ENCODE measurements at places on chromosomes 7 and 10. TPM values are rescaled to one million over a fixed set of nuclear protein-coding genes. Genes with fewer than 3 reads are reported as not detected.

The AZGP1 gene
- 182 TPM for total RNA-seq

GRCh38 chr7:96173781-96174180 lies 148.1 kb downstream of the SLC25A13 start:
- DNase-seq, result no peak
- H3K4me1 ChIP-seq, result peaks cover 6% of the 10 kb centered on the region
- H3K27me3 ChIP-seq, result no peaks in the 10 kb centered on the region
- no peak overlapping the region for H3K4me3 ChIP-seq

DNA sequence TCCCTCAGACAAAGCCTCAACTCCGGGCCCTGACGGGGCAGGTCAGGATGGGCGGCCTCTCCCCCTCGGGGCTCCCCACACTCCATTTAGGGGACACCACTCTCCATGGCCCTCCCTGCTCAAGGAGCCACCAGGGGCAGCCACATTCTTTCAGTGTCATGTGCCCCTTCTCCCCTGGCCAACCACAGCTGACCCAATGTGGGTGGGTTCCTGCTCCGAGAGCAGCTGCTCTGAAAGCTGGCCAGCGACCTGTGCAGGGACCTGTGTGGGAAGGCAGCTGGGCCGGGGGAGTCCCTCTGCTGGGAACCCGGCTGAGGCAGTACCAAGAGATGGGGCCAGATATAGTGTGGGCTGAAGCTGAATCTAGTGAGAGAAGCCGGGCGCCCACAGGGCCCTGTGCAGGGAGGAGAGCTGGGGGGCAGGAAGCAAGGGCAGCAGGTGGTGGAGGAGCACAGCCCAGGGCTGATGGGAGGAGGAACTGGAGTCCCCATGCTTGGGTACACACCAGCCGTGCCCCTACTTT lies 40.6 kb upstream of the NPFFR1 start:
- no peaks in the 10 kb centered on the region for H3K36me3 ChIP-seq
- no peaks in the 10 kb centered on the region for H3K27me3 ChIP-seq
- H3K4me1 ChIP-seq, result no peaks in the 10 kb centered on the region
- DNase-seq, result no peak

The CCZ1 gene
- 44.1 TPM for total RNA-seq

DNA sequence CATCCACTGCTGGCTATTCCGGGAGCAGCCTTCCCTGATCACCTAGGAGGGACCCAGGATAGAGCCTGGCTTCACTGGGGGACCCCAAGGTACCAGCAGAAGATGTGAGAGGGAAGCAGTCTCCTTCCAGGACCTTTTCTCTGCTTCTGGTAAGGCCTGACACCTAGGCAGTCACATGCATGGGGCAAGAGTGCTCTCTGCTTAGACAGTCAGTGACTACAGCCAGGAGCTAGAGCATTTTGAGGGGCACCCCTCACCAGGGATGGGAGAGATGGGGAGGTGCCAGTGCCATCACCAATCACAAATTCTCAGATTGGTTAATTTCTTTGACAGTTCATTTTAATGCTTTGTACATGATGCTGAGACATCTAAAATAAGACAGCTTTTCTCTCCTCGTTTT lies 13.9 kb upstream of the ADO start:
- no peaks in the 10 kb centered on the region for H3K27me3 ChIP-seq
- H3K4me3 ChIP-seq, result no peak overlapping the region
- H3K36me3 ChIP-seq, result no peaks in the 10 kb centered on the region

DNA sequence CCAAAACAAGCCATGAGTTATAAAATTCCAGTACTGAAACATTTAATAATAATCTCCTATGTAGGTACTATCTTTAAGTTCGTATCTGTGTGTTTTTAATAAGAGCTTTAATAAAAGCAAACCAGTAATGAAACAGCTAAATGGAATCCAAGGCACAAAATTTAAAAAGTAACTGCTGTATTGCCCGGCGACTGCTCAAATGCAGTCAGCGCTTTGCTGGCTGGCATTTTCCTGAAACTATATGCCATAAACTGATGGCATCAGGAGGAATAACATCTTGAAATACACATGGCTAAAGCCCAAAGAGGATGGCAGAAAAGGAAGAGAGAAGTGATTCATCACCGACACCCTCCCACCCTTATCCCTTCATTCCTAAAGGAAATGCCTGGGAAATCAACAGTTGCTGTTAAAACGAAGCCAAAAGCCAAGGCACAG lies 133.1 kb downstream of the CUBN start:
- DNase-seq, result no peak
- peak overlapping the region; percentile 58 for H3K27ac ChIP-seq
- H3K36me3 ChIP-seq, result no peaks in the 10 kb centered on the region
- H3K27me3 ChIP-seq, result no peaks in the 10 kb centered on the region

GRCh38 chr7:1810961-1811849 lies 141.1 kb downstream of the ELFN1 start:
- no peaks in the 10 kb centered on the region for H3K4me1 ChIP-seq
- H3K27me3 ChIP-seq, result no peaks in the 10 kb centered on the region
- no peak for DNase-seq
- H3K4me3 ChIP-seq, result no peak overlapping the region

GRCh38 chr7:40194745-40195144 lies 59.9 kb downstream of the SUGCT start:
- no peak for DNase-seq
- H3K27ac ChIP-seq, result no peak overlapping the region
- no peaks in the 10 kb centered on the region for H3K4me1 ChIP-seq
- H3K27me3 ChIP-seq, result no peaks in the 10 kb centered on the region
- H3K4me3 ChIP-seq, result no peak overlapping the region

- H3K27ac ChIP-seq, result no peak overlapping the region
- no peak overlapping the region for H3K4me3 ChIP-seq
- no peaks in the 10 kb centered on the region for H3K36me3 ChIP-seq
- H3K4me1 ChIP-seq, result no peaks in the 10 kb centered on the region
- no peaks in the 10 kb centered on the region for H3K27me3 ChIP-seq
- no peak for DNase-seq
These were observed 278.7 kb upstream of the PODXL start for GRCh38 chr7:131835141-131835540.

The ZP3 gene
- total RNA-seq, result 19.4 TPM

GRCh38 chr10:71849461-71849908 lies 1.6 kb downstream of the PSAP start:
- no peaks in the 10 kb centered on the region for H3K27me3 ChIP-seq
- H3K36me3 ChIP-seq, result no peaks in the 10 kb centered on the region
- peak overlapping the region; percentile 100 for H3K27ac ChIP-seq
- DNase-seq, result no peak
- H3K4me1 ChIP-seq, result peaks cover 71% of the 10 kb centered on the region

GRCh38 chr10:61840403-61840802 lies 61.1 kb upstream of the ARID5B start:
- peaks cover 29% of the 10 kb centered on the region for H3K4me1 ChIP-seq
- no peak overlapping the region for H3K27ac ChIP-seq
- H3K27me3 ChIP-seq, result no peaks in the 10 kb centered on the region
- no peak for DNase-seq
- H3K4me3 ChIP-seq, result no peak overlapping the region
- H3K36me3 ChIP-seq, result no peaks in the 10 kb centered on the region

The TCTN3 gene
- total RNA-seq, result 34.3 TPM

DNA sequence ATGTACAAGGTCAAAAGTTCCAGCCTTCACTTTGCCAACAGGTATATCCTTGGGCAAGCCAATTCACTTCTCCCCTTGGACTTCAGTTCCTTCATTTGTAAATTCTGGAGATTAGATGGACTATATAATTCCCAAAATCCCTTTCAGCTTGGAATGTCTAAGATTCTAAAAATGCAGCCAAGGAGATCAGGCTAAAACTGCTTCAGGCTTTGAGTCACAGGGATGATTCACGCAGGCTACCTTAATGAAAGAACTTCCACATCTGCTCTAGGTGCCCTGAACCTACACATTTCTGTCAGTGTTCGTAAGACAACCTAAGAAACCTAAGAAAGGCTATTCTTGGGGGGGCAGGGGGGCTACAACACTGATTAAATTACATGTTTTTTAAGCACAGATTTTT lies 7.1 kb downstream of the CPVL start:
- H3K27ac ChIP-seq, result no peak overlapping the region
- DNase-seq, result no peak
- H3K4me1 ChIP-seq, result no peaks in the 10 kb centered on the region
- H3K4me3 ChIP-seq, result no peak overlapping the region
- H3K36me3 ChIP-seq, result no peaks in the 10 kb centered on the region

- peaks cover 25% of the 10 kb centered on the region for H3K4me1 ChIP-seq
- H3K27me3 ChIP-seq, result peaks cover 7% of the 10 kb centered on the region
- no peaks in the 10 kb centered on the region for H3K36me3 ChIP-seq
- no peak overlapping the region for H3K4me3 ChIP-seq
- no peak overlapping the region for H3K27ac ChIP-seq
- DNase-seq, result no peak
These were observed 755 bp downstream of the HOXA13 start for GRCh38 chr7:27198871-27199801.

DNA sequence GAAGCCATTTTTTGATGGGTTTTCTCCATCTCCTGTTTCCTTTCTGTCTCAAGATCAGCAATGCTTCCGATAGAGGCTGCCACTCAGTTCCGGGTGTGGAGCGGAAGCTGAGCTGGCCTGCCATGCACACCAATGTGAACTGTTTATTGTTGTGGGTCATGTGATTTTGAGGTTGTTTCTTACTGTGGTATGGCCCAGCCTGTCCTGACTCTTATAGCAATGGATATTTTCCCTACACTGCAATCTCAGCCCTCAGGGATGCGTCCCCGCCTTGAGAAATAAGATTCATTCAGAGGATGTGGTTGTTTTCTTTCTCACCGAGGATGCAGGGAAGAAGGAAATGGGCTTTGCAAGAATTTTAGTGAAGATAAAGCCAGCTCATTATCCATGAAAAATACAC lies 134.7 kb downstream of the PFKFB3 start:
- no peak overlapping the region for H3K4me3 ChIP-seq
- DNase-seq, result no peak
- H3K27me3 ChIP-seq, result no peaks in the 10 kb centered on the region
- H3K27ac ChIP-seq, result no peak overlapping the region
- no peaks in the 10 kb centered on the region for H3K4me1 ChIP-seq
- no peaks in the 10 kb centered on the region for H3K36me3 ChIP-seq

DNA sequence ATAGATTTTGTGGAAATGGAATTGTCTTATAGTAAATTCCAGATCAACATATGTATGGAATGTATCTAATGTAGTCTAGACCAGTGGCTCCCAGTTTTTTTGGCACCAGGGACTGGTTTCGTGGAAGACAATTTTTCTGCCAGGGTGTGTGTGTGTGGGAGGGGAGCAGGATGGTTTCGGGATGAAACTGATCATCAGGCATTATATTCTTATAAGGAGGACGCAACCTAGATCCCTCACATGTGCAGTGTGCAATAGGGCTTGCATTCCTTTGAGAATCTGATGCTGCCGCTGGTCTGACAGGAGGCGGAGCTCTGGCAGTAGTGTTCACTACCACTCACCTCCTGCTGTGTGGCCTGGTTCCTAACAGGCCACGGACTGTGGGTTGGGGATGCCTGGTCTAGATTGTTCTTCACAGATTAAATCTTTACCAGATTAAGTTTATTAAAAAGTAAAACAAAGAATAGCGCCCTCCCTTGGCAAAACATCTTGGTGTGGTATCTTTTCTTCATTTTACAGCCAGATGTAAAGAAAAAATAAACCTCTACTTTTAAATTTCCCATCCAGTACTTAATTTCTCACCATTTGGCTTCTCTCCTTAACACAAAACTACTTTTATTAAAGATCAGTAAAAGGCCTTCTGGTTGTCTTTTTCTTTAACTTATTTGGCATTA lies 48.4 kb downstream of the SEPTIN7 start:
- H3K4me1 ChIP-seq, result peaks cover 8% of the 10 kb centered on the region
- no peak overlapping the region for H3K27ac ChIP-seq
- no peaks in the 10 kb centered on the region for H3K27me3 ChIP-seq
- DNase-seq, result no peak
- H3K36me3 ChIP-seq, result no peaks in the 10 kb centered on the region

GRCh38 chr10:112906945-112907344 lies 43.1 kb upstream of the TCF7L2 start:
- no peak overlapping the region for H3K4me3 ChIP-seq
- H3K4me1 ChIP-seq, result no peaks in the 10 kb centered on the region
- no peak overlapping the region for H3K27ac ChIP-seq
- H3K27me3 ChIP-seq, result no peaks in the 10 kb centered on the region
- DNase-seq, result no peak
- H3K36me3 ChIP-seq, result no peaks in the 10 kb centered on the region

DNA sequence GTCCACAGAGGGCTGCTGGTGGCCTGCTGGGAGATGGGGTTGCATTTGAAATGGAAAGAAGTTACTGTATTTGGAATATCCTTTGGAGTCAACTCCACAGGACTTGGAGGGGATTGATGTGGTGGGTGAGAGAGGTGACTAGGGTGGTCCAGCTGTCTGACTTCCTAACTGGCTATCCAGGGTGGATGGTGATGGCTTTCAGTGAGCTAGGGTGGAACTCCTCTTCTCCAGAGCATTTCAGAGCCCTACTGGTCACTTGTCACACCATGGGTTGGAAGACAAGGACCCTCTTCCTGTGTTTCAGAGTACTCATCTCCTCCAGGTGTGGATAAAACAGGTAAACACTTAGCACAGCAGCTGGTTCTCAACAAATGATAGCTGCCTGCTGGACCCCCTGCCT lies 3.3 kb upstream of the ADAMTS14 start:
- H3K36me3 ChIP-seq, result no peaks in the 10 kb centered on the region

DNA sequence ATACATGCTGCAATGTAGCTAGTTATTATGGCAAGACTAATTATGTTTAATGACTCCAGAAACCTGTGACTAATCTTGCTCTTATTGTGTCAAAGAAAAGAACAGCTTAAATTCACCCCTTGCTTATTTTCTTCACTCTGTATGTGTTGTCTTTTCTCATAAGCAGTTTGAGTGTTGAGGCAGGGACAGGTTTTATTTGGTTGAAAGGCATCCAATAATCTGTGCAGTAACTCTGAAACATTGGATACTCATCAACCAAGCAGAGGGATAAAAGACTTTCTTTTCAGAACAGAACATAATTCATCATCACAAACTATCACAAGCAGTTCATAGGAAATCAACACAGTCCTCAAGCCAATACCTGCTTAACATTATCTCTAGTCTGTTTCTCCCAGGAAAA lies 797.6 kb upstream of the MBL2 start:
- no peak overlapping the region for H3K27ac ChIP-seq
- H3K27me3 ChIP-seq, result no peaks in the 10 kb centered on the region
- H3K36me3 ChIP-seq, result no peaks in the 10 kb centered on the region
- DNase-seq, result no peak

The NUTM2A gene
- total RNA-seq, result 2.3 TPM

The ANKRD22 gene
- not detected for total RNA-seq

- no peaks in the 10 kb centered on the region for H3K27me3 ChIP-seq
- H3K27ac ChIP-seq, result no peak overlapping the region
- DNase-seq, result no peak
- peaks cover 15% of the 10 kb centered on the region for H3K36me3 ChIP-seq
- H3K4me3 ChIP-seq, result no peak overlapping the region
- H3K4me1 ChIP-seq, result no peaks in the 10 kb centered on the region
These were observed 178.8 kb downstream of the ELFN1 start for GRCh38 chr7:1848911-1849311.

The HOXA7 gene
- total RNA-seq, result 16.9 TPM

GRCh38 chr7:3217166-3217565 lies 83.9 kb upstream of the SDK1 start:
- peaks cover 6% of the 10 kb centered on the region for H3K4me1 ChIP-seq
- H3K27me3 ChIP-seq, result no peaks in the 10 kb centered on the region
- no peak for DNase-seq
- no peak overlapping the region for H3K27ac ChIP-seq
- H3K4me3 ChIP-seq, result no peak overlapping the region

- no peak for DNase-seq
- H3K4me3 ChIP-seq, result no peak overlapping the region
- no peaks in the 10 kb centered on the region for H3K36me3 ChIP-seq
- H3K27me3 ChIP-seq, result no peaks in the 10 kb centered on the region
- no peak overlapping the region for H3K27ac ChIP-seq
These were observed 89.4 kb upstream of the TNS3 start for GRCh38 chr7:47671358-47671757.

The ABCB4 gene
- total RNA-seq, result 0.90 TPM

The APBB1IP gene
- total RNA-seq, result 7.3 TPM

The THSD7A gene
- total RNA-seq, result 14.0 TPM

The SCART1 gene
- 4.8 TPM for total RNA-seq

The MYPN gene
- not detected for total RNA-seq

Measured in tibial nerve (tissue), 4 donors.